ENCODE measurements at places on chromosomes 2 and 18.

GRCh38 chr2:144354953-144355352, 165.0 kb downstream of the ZEB2 start:
- DNase-seq = no peak
- no peaks in the 10 kb centered on the region for H3K4me1 ChIP-seq
- no peaks in the 10 kb centered on the region for H3K36me3 ChIP-seq
- no peaks in the 10 kb centered on the region for H3K27me3 ChIP-seq
- H3K27ac ChIP-seq = no peak overlapping the region

GRCh38 chr2:213286161-213286560, 1.9 kb downstream of the SPAG16 start:
- H3K4me1 ChIP-seq = peaks cover 7% of the 10 kb centered on the region
- no peak for DNase-seq
- no peaks in the 10 kb centered on the region for H3K36me3 ChIP-seq
- H3K27me3 ChIP-seq = no peaks in the 10 kb centered on the region

- no peak overlapping the region for H3K4me3 ChIP-seq
- H3K27ac ChIP-seq = no peak overlapping the region
- no peaks in the 10 kb centered on the region for H3K27me3 ChIP-seq
Measured at GRCh38 chr2:106607371-106607770, 120.2 kb downstream of the CD8B2 start.

DNA sequence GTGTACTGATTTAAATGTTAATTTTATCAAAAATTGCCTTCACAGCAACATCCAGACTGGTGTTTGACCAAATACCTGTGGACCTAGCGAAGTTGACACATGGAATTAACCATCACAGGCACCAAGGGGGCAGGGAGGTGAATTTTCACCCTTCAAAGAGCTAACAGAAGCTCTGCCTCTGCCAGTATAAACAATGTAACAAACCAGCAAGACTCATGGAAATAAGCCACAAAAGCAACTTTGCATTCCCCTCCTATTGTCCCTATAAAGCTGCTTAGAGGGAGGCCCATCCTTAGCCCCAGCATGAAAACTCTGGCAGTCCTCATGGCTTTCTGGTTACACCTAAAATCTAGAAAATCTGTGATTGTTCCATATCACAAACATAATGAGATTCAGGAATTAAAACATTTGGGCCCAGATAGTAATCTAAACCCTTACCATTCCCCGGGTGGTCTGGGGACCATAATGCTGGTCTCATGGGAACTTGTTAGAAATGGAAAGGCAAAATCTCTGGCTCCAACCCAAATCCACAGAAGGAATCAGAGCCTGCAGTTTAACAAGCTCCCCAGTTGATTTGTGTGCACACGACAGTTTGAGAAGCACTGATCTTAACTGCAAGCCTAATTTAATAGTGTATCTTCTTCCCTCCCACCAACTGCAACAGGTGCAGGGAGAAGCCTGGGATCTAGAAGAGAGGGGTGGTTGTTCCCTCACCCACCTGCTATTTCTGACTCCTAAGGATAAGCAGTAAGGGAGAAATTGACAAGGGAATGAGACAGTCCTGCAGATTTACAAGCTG, 23.1 kb downstream of the SERPINB11 start:
- H3K36me3 ChIP-seq = no peaks in the 10 kb centered on the region
- peaks cover 10% of the 10 kb centered on the region for H3K27me3 ChIP-seq
- no peak overlapping the region for H3K4me3 ChIP-seq

GRCh38 chr2:190882856-190883582, 2.4 kb downstream of the GLS start:
- peak overlapping the region; percentile 76 for H3K4me3 ChIP-seq
- H3K27ac ChIP-seq = peak overlapping the region; percentile 85
- no peaks in the 10 kb centered on the region for H3K27me3 ChIP-seq
- no peaks in the 10 kb centered on the region for H3K36me3 ChIP-seq
- peaks cover 42% of the 10 kb centered on the region for H3K4me1 ChIP-seq

GRCh38 chr2:186629250-186629996, 39.6 kb downstream of the ITGAV start:
- no peaks in the 10 kb centered on the region for H3K36me3 ChIP-seq
- no peak for DNase-seq
- no peak overlapping the region for H3K4me3 ChIP-seq
- no peaks in the 10 kb centered on the region for H3K4me1 ChIP-seq
- H3K27ac ChIP-seq = no peak overlapping the region

GRCh38 chr18:42446195-42446594, 491.2 kb downstream of the PIK3C3 start:
- DNase-seq = no peak
- no peaks in the 10 kb centered on the region for H3K36me3 ChIP-seq
- no peak overlapping the region for H3K4me3 ChIP-seq
- H3K27ac ChIP-seq = no peak overlapping the region

- H3K36me3 ChIP-seq = no peaks in the 10 kb centered on the region
- no peaks in the 10 kb centered on the region for H3K4me1 ChIP-seq
- no peaks in the 10 kb centered on the region for H3K27me3 ChIP-seq
- no peak overlapping the region for H3K4me3 ChIP-seq
Measured at GRCh38 chr18:10217211-10217610, 237.2 kb upstream of the APCDD1 start.

- H3K27me3 ChIP-seq = peaks cover 26% of the 10 kb centered on the region
- H3K36me3 ChIP-seq = no peaks in the 10 kb centered on the region
- no peak overlapping the region for H3K4me3 ChIP-seq
- H3K27ac ChIP-seq = no peak overlapping the region
- no peak for DNase-seq
Measured at GRCh38 chr18:49640741-49641140, 78.9 kb downstream of the LIPG start.

GRCh38 chr2:164145093-164145987, 409.5 kb upstream of the FIGN start:
- H3K4me3 ChIP-seq = no peak overlapping the region
- H3K27me3 ChIP-seq = no peaks in the 10 kb centered on the region
- no peaks in the 10 kb centered on the region for H3K4me1 ChIP-seq
- H3K27ac ChIP-seq = no peak overlapping the region

DNA sequence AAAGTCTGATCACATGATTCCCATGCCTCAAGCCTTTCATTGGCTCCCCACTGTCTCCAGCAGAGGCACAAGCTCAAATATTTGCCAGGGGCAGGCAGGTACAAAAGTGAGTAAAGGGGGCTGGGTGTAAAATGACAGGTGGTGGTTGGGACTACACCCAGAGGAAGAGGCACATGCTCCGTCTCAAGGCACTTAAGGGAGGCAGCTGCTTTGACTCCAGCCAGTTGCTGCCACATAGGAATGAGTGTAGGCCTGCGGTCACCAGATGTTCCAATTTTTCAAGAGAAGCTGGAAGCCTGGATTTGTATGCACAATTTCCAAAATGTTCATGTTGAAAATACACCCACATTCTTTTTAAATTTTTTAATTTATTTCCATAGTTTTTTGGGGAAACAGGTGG, 164.4 kb downstream of the UPP2 start:
- no peaks in the 10 kb centered on the region for H3K36me3 ChIP-seq
- no peak overlapping the region for H3K27ac ChIP-seq
- no peaks in the 10 kb centered on the region for H3K4me1 ChIP-seq

DNA sequence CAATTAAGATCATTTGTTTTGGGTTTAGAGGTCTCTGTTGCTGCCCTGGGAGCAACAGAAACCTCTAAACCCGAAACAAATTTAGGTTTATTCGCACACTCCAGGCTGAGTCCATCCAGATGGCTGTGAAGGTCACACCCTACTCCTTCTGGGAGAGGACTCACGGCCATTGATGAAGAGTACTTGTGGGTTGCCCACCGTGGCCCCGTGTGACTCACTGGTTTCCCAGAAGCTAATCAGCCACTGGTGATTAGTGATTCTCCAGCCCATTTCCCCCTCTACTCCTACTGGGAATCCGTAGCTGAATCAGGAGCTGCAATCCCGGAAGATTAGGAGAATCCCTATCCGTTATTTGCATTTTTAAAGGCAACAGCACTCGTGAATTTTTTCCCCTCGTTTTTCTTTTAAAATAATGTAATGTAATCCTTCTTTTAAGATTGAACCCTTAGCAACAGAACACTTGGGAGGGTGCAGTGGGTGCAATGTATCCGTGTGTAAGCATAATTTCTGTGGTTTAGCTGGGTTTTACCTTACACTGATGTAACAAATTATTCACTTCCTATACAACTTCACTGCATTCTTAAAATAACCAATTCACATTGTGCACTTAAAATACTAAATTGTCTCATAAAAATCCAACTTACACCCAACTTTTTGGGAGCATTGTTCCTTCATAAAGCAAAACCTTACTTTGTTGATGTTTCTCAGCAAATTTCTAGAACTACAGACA, 27.5 kb upstream of the EPAS1 start:
- H3K36me3 ChIP-seq = no peaks in the 10 kb centered on the region
- no peak overlapping the region for H3K4me3 ChIP-seq

GRCh38 chr2:108593547-108594098, 59.4 kb downstream of the LIMS1 start:
- no peak overlapping the region for H3K4me3 ChIP-seq
- no peak for DNase-seq
- H3K4me1 ChIP-seq = no peaks in the 10 kb centered on the region
- no peaks in the 10 kb centered on the region for H3K36me3 ChIP-seq
- H3K27me3 ChIP-seq = no peaks in the 10 kb centered on the region

- DNase-seq = no peak
- no peaks in the 10 kb centered on the region for H3K27me3 ChIP-seq
- H3K4me3 ChIP-seq = no peak overlapping the region
- no peaks in the 10 kb centered on the region for H3K36me3 ChIP-seq
- no peak overlapping the region for H3K27ac ChIP-seq
Measured at GRCh38 chr2:9558948-9559381, 3.3 kb upstream of the ADAM17 start.

- H3K27ac ChIP-seq = no peak overlapping the region
- peaks cover under 1% of the 10 kb centered on the region for H3K4me1 ChIP-seq
- no peak overlapping the region for H3K4me3 ChIP-seq
Measured at GRCh38 chr2:11683476-11683875, 13.5 kb upstream of the NTSR2 start.

DNA sequence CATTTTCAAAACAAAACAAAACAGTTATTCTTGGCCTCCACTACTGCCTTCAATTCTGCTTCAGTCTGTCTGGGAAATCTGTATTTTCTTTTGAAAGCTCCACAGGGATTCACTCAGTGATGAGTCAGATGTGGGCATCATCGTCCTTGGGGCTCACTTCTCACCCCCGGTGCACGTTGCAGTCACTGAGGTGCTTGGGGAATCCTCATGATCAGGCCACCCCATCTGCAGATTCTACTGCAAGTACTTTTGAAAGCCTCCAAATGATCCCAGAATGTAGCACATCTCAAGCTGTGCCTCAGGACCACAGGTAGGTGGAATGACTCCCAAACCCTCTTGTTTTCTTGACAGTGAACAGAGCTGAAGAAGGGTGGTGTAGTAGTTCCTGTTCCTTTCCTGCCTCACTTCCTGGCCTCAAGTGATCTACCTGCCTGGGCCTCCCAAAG, 34.3 kb downstream of the LPIN2 start:
- no peak overlapping the region for H3K4me3 ChIP-seq
- no peaks in the 10 kb centered on the region for H3K36me3 ChIP-seq
- no peak for DNase-seq

DNA sequence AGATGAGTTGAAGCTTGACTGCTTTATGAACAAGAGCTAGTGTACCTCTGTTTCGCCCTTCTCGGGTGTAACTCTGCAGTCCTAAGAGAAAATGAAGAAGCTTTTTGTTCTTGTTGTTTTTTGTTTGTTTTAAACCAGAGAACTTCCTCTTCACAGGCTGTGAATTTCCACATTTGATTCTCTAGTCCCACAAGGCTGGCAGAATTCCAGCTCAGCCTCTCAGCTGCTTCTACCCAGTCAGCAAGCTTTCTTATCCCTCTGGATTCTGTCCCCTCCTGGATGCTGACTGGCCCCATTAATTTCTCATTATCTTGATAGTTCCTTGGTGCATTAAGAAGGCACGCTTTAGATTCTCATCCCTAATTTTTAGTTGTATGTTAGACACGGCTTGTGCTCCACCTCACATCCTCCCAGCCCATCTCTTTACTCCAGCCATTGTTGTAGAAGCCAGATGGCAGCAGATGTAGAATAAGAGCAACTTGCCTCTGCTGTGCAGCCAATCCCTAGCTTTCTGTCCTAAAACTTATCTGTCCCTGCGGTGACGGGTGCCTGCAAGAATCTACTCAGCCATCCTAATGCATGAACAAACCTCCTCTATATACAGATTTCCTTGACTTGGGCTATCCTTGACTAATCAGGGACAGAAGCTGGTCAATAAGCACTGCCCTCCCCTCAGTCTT, 12.3 kb upstream of the RESP18 start:
- no peak overlapping the region for H3K4me3 ChIP-seq
- DNase-seq = no peak
- H3K36me3 ChIP-seq = no peaks in the 10 kb centered on the region
- no peaks in the 10 kb centered on the region for H3K4me1 ChIP-seq
- peaks cover 14% of the 10 kb centered on the region for H3K27me3 ChIP-seq

GRCh38 chr18:36580266-36580665, 248.5 kb downstream of the TPGS2 start:
- no peaks in the 10 kb centered on the region for H3K36me3 ChIP-seq
- H3K27ac ChIP-seq = no peak overlapping the region
- no peaks in the 10 kb centered on the region for H3K27me3 ChIP-seq
- H3K4me1 ChIP-seq = no peaks in the 10 kb centered on the region
